Type B pancreatic cell (in vitro differentiated cells): ENCODE measurements at places on chromosomes 2 and 18. TPM values are rescaled to one million over a fixed set of nuclear protein-coding genes. Genes with fewer than 3 reads are reported as not detected.

The METTL21A gene
- 23.1 and 26.4 TPM in 2 replicates for total RNA-seq

The EPAS1 gene
- 59.8 and 362 TPM in 2 replicates for total RNA-seq

The FRZB gene
- total RNA-seq = 3.6 and 17.1 TPM in 2 replicates

The POTEI gene
- 2.1 and 3.9 TPM in 2 replicates for total RNA-seq

The CPS1 gene
- 26.8 and 33.2 TPM in 2 replicates for total RNA-seq

The SPP2 gene
- not detected in 2 replicates for total RNA-seq

The RDH14 gene
- 19.5 and 25.5 TPM in 2 replicates for total RNA-seq

GRCh38 chr2:223854741-223855140 lies 17.4 kb upstream of the AP1S3 start:
- H3K36me3 ChIP-seq = peaks cover 10% of the 10 kb centered on the region
- no peaks in the 10 kb centered on the region for H3K27me3 ChIP-seq
- DNase-seq = no peak
- H3K4me1 ChIP-seq = no peaks in the 10 kb centered on the region

- peaks cover 7% of the 10 kb centered on the region for H3K36me3 ChIP-seq
- no peaks in the 10 kb centered on the region for H3K27me3 ChIP-seq
- DNase-seq = no peak
Measured at GRCh38 chr2:58204195-58204959, 36.7 kb downstream of the FANCL start.

- peaks cover 3% of the 10 kb centered on the region for H3K27me3 ChIP-seq
- H3K4me1 ChIP-seq = peaks cover 18% of the 10 kb centered on the region
- H3K4me3 ChIP-seq = no peak overlapping the region
- no peaks in the 10 kb centered on the region for H3K36me3 ChIP-seq
Measured at GRCh38 chr2:146321175-146321574, 1523.7 kb upstream of the ACVR2A start.

DNA sequence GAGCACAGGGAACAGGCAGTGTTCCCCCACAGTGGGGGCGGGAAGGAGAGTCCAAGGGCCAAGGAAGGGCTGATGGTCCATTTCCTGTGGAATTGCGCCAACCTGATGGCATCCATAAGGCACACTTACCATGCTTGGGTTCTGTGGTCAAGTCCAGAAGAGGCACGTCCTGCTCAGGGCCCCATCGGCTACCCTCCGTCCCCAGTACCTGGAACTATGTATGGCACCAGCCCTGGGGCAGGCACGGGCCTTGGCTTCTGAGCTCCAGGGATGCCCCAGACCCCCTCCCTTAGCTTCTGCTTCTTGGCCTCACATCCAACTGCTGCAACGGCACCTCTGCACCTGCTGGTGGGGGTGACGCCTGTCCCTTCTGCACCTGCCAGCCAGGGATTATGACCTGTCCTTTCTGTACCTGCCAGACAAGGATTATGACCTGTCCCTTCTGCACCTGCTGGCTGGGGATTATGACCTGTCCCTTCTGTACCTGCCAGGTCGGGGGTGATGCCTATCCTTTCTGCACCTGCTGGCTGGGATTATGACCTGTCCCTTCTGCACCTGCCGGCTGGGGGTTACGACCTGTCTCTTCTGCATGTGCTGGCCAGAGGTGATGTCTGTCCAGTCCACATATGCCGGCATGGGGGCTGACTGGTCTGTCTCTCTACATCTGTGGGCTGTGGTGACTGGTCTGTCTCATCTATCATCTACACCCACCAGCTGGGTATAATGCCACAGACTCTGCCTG lies 45.4 kb upstream of the SNTG2 start:
- DNase-seq = no peak
- H3K36me3 ChIP-seq = no peaks in the 10 kb centered on the region
- H3K27me3 ChIP-seq = peaks cover 10% of the 10 kb centered on the region
- H3K27ac ChIP-seq = no peak overlapping the region
- no peak overlapping the region for H3K4me3 ChIP-seq

GRCh38 chr2:28976584-28976983 lies 4.5 kb upstream of the TOGARAM2 start:
- H3K27me3 ChIP-seq = peaks cover 1% of the 10 kb centered on the region
- H3K4me3 ChIP-seq = no peak overlapping the region
- peak overlapping the region; percentile 86 for H3K27ac ChIP-seq
- H3K36me3 ChIP-seq = no peaks in the 10 kb centered on the region

DNA sequence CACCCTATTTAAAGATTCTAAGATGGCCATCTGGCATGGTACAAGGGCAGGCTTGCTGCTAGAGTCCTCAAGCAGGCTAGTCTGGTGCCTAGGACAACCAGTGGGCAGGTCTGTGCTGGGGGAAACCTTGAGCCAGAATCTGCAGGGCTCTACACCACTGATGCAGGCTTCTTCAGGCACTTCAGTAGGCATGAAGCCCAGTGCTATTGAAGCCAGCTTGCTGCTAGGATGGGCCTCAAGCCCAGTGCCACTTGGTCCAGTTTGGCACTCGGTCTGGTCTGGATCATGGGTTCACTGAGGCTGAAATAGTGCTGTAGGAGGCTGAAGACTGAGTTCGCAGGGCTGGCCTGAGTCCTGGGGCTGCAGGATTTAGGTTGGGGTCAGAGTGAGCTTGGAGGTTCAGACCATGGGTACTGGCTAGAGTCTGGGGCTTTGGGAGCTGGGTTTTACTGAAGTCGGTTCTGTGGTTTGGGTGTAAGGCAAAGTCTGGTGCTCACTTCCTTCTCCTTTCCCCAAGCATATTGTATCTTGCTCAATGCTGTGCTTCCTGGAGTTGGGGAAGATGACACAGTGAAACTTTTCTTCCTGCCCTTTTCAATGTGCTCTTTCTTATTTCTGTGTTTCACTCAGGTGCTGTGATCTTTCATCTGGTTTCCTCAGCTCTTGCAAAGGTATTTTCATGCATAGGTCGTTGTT lies 41.2 kb downstream of the SP100 start:
- no peaks in the 10 kb centered on the region for H3K27me3 ChIP-seq
- no peak for DNase-seq
- H3K4me3 ChIP-seq = no peak overlapping the region
- H3K27ac ChIP-seq = no peak overlapping the region
- peaks cover 3% of the 10 kb centered on the region for H3K36me3 ChIP-seq

GRCh38 chr2:150846691-150847090 lies 359.2 kb upstream of the RND3 start:
- no peak overlapping the region for H3K27ac ChIP-seq
- no peak overlapping the region for H3K4me3 ChIP-seq
- DNase-seq = no peak
- H3K4me1 ChIP-seq = peaks cover 12% of the 10 kb centered on the region

DNA sequence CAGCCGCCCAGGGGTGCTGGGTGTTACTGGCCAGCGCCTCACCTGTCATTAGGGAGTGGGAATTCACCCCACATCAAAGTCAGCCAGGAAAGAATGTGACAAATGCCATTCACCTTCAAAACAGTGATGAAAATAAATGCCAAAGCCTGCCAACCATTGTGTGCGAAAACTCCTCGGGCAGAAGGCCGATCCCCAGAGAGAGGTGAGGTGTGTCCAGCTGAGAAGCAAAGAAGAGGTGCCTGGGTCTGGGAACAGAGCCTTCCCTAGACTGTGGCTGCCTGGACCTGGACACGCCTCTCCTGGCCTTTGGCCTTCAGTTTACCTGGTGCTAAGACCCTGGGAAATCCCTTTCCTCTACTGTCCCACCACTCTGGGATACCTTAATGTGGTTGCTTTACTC lies 142.7 kb downstream of the CYP26B1 start:
- H3K36me3 ChIP-seq = no peaks in the 10 kb centered on the region
- peaks cover 29% of the 10 kb centered on the region for H3K4me1 ChIP-seq
- peaks cover 8% of the 10 kb centered on the region for H3K27me3 ChIP-seq
- H3K4me3 ChIP-seq = no peak overlapping the region
- no peak overlapping the region for H3K27ac ChIP-seq

DNA sequence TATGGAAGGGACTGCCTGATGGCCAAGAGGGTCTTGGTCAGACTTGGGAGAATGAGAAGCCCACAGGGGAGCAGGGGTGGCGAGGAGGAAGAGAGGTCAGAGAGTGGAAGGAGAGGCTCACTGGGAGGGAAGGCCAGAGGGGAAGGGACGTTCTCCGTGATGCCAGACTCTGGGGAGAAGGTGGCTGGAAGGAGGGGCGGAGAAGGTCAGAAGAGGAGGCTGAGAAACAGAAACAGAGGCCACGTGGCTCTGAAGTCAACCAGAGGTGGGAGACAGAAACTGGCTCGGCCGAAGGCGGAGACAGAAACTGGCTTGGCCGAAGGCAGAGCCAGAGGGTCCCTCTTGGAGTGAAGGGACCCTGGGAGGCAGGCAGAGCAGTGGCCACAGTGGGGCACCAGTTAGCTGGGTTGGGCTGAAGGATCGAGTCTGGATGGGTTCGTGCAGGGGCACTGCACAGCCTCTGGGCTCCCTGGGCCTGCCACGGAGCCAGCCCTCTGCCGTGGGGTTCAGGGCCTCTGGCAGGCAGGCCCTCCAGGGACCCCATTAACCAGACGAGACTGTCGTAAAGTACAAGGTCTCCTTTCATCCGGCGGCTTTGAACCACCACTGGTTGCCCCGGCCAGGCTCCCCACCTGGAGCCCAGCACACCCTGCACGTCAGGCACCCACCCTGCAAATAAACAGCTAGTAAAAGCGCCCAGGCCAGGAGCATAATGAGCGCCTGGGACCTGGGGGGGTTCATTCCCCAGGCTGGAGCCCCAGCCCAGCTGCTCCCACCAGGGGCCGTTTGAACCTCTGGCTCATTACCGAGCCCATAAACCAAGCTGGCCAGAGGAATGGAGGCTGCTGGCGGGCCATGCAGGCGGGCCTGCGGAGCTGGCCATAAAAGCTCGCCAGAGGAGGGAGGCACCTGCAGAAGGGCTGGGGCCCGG lies 218.8 kb downstream of the DYSF start:
- DNase-seq = peak; percentile 67
- peaks cover 6% of the 10 kb centered on the region for H3K4me1 ChIP-seq
- peak overlapping the region; percentile 50 for H3K27ac ChIP-seq
- peaks cover 4% of the 10 kb centered on the region for H3K36me3 ChIP-seq

- H3K4me1 ChIP-seq = peaks cover 15% of the 10 kb centered on the region
- H3K27me3 ChIP-seq = peaks cover 2% of the 10 kb centered on the region
- DNase-seq = no peak
- peak overlapping the region; percentile 95 for H3K27ac ChIP-seq
- no peak overlapping the region for H3K4me3 ChIP-seq
- H3K36me3 ChIP-seq = no peaks in the 10 kb centered on the region
Measured at GRCh38 chr2:70367722-70368323, 66.0 kb upstream of the FAM136A start.

- no peak overlapping the region for H3K27ac ChIP-seq
- no peaks in the 10 kb centered on the region for H3K27me3 ChIP-seq
- no peak for DNase-seq
- H3K4me1 ChIP-seq = peaks cover 15% of the 10 kb centered on the region
Measured at GRCh38 chr18:46042571-46043123, 29.4 kb downstream of the PSTPIP2 start.

DNA sequence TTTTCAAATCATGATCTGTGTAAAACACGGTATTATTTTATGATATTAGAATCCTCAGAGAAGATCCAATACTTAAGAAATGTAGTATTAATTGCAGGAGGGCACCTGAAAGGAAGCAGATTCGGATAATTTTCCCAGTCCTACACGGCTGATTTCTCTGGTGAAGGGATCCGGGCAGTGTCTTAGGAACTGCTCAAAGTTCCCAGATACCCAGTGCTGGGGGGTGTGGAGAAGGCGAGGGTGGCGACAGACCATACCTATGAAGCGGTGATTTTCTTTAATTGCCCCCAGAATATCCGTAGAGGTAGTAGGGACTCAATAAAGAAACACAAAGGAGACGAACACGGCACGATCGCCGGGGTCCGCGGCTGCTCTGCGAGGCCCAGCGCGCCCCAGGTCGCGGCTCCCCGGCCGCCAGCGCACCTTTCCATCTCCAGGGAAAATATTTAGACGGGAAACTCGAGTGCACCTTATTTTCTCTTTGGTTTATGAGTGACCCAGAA lies 1.4 kb upstream of the SOX11 start:
- H3K4me1 ChIP-seq = peaks cover 17% of the 10 kb centered on the region
- H3K4me3 ChIP-seq = peak overlapping the region; percentile 98
- peak overlapping the region; percentile 96 for H3K27ac ChIP-seq
- H3K36me3 ChIP-seq = peaks cover 7% of the 10 kb centered on the region
- H3K27me3 ChIP-seq = peaks cover 9% of the 10 kb centered on the region
